ENCODE measurements at places on chromosomes 2 and 18. TPM values are rescaled to one million over a fixed set of nuclear protein-coding genes. Genes with fewer than 3 reads are reported as not detected.

Gene RFTN2
- total RNA-seq = 10.2 TPM

- H3K27ac ChIP-seq = no peak overlapping the region
- H3K4me3 ChIP-seq = no peak overlapping the region
- peaks cover 17% of the 10 kb centered on the region for H3K4me1 ChIP-seq
- no peaks in the 10 kb centered on the region for H3K27me3 ChIP-seq
- H3K36me3 ChIP-seq = no peaks in the 10 kb centered on the region
- DNase-seq = no peak
Measured at GRCh38 chr2:64876137-64876647, 113.0 kb upstream of the SLC1A4 start.

DNA sequence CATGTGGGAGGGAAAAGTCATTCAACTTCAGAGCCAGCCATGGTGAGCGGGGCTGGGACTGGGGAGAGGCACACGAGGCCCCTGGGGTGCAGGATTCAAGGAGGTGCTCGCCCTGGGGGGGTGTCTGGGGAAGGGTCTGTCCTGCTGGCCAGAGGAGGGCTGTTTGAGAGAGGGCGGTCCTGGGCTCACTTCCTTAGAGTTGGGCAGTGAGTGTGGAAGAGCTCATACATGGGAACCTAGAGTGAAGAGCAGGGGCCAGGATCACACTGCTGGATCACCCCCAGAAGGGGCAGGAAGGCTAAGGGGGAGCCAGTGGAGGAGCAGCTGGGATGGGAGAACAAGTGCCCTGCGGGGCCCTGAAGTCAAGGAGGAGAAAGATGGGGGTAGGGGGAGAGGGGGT, 6.5 kb downstream of the SH3BP4 start:
- no peak overlapping the region for H3K27ac ChIP-seq
- no peak for DNase-seq
- peaks cover 10% of the 10 kb centered on the region for H3K27me3 ChIP-seq
- no peaks in the 10 kb centered on the region for H3K36me3 ChIP-seq

DNA sequence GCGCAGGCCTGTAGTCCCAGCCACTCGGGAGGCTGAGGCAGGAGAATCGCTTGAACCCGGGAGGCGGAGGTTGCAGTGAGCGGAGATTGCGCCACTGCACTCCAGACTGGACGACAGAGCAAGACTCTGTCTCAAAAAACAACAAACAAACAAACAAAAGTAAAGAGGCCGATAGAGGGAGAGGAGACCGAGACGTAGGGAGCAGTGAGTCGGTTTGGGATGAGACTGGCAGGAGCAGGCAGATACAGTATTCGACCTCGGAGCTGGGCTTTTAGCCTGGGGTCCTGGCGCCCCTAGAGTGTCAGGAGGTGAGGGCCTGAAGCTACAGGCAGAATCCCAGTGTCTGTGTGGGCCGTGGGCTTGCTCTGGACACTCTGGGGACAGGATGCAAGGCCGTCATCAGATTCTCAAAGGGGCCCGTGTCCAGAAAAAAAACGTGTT, 51.2 kb downstream of the SLC4A1AP start:
- H3K36me3 ChIP-seq = no peaks in the 10 kb centered on the region
- no peaks in the 10 kb centered on the region for H3K27me3 ChIP-seq

Gene OTOS
- not detected for total RNA-seq

DNA sequence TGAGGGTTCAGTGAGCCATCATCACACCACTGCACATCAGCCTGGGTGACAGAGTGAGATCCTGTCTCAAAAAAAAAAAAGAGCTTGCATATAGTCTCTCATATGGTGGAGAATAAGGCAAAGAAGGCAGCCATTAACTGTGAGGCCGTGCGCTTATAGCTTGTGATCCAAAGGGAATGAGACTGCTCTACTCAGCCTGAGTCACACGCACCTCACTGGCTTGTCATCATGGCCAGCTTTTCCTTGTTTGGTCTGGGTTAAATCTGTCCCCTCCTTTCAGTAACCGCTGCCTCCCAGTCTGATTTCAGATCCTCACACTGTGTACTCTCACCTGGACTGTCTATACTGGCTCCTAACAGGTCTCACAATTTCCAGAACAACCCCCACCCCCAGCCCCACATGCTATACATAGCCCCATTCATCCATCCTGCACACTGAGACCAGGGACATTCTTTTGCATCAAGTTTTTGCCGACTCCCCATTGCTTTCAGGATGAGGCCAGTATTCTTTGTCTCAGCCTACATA, 35.3 kb upstream of the ANKRD44 start:
- no peak overlapping the region for H3K27ac ChIP-seq
- no peak overlapping the region for H3K4me3 ChIP-seq
- no peak for DNase-seq

- H3K4me3 ChIP-seq = peak overlapping the region; percentile 92
- DNase-seq = peak; percentile 45
- peaks cover 50% of the 10 kb centered on the region for H3K4me1 ChIP-seq
- peaks cover 32% of the 10 kb centered on the region for H3K36me3 ChIP-seq
Measured at GRCh38 chr2:218569661-218570500, 1.2 kb downstream of the CNOT9 start.

Gene CYP27C1
- 0.12 TPM for total RNA-seq

Measured in left lung (tissue), 14 donors.